GM23248 (cell line): ENCODE measurements at places on chromosomes 16 and 17.

DNA sequence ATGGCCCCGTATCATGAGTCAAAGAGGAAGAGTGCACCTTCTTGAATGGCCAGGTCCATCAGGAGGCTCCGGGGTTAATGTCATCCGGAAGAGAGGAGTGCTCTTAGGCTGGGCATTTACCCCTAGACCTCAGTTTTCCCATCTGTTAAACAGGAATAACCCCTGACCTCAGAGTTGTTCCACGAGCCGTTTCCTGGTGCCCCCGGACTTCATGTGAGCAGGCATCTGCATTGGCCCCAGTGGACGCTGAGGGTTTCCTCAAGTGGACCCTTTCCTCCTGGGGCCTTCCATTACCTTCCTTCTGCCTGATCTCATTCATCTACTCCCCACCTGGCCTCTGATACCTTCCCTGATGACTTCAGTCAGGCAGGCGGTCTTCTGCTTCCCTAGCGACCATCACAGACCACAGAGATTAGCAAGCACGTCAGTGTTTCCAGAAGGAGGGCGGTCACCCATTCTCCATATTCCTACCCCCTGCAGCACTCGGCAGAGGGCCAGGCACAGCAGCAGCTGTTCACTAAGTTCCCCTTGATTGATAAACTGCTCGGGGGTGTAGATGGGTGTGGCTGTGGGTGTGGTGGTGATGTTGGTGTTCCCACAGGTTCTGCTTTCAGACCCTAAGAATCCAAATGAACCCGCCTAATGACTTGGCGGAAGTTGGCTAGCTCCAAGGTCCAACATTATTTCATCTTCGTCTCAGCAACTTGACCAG is 346.6 kb upstream of the TNRC6C start:
- no peak for DNase-seq

DNA sequence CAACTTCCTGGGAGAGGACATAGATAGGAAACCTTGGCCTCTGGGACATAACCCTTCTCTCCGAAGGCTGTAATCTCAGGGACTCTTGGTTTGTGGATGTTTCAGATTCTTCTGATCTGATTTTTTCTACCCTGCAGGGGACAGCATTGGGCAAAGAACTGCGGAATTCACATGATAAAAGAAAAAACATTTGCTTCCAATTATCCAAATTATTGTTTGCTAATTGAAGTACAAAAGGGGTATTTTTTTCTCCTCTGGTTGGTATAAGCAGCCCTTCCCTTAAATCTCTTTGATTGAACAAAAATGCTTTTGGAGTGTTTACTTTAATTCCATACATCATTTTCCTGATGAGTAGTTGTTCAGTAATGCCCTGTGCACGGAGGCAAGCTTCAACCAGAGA is 251.7 kb upstream of the IRX3 start:
- peak; percentile 33 for DNase-seq

DNA sequence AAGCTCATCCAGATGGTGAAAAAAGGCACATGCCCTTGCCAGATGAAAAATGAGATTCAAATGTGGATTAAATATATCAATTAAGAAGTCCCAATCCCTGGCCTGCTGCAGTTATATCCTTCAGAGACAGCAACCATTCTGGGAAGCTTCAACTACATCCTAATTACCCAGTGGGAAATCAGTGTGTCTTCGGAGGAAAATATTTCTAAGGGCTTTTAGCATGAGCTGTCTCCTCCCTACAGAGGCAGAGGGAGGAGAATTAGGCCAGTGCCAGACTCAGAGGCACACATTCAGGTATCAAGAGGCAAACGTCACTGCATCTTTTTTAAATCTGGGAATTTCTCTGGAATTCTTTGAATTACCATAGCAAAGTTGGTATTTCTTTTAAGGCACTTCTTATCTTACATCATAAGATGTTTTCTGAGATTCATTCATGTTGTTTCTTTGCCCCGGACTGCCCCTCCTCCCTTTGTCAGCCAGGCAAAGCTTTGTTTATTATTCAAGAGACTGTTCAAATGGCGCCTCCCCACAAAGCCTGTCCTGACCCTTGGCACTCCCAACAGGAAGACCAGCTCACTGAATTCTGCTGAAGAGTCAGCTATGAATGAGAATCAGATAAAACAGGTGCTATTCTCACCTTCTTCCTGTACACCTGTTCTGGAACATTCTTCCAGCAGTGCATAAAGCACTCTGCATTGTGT is 38.3 kb upstream of the SMPD3 start:
- no peak for DNase-seq

- no peak for DNase-seq
Measured at GRCh38 chr17:20184181-20184580, 175.0 kb downstream of the SPECC1 start.

DNA sequence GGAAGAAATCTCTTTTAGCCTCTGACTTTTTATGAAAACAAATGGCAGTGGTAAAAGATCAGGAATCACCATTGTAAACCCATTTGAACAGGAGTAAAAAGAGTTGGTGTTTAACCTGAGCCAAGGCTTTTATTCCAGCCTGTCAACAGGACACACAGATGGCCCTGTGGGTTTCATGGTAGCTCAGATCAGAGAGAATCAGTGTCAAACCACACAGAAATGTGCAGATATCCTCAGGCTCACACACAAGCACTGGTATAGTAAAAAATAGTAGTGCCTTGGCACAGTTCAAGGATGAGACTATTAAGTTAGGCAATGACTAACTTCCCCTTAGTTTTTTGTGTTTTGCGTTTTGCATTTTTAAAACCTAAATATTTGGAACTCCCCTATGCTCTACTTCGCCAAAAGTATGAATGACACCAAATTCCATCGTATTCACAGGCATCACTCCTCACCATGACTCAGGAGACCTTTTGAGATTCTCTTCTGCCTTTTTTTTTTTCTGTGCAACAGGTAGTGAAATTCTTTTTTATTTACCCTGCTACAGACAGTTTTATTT is 1200.0 kb downstream of the CDH11 start:
- peak; percentile 2 for DNase-seq

DNA sequence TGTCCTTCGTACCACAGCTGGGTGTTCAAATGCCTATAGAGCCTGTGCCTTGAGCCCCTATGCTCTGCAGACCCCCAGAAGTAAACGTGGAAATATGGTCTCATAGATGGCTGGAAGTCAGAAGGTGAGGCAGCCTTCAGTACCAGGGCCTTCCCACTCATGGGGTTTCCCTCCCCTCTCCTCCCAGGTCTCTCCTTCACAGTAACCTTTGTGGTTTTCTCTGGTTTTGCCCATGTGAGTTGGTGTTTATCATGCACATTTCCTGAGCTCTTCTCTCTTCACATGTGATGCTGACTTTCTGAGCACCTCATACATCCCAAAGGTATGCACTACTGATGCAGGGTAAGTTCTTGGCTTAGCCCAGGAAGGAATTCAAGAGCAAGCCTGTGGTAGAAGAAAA is 35.4 kb downstream of the TMEM114 start:
- DNase-seq = no peak

- peak; percentile 85 for DNase-seq
Measured at GRCh38 chr17:2050300-2051060, 4.4 kb upstream of the HIC1 start.

DNA sequence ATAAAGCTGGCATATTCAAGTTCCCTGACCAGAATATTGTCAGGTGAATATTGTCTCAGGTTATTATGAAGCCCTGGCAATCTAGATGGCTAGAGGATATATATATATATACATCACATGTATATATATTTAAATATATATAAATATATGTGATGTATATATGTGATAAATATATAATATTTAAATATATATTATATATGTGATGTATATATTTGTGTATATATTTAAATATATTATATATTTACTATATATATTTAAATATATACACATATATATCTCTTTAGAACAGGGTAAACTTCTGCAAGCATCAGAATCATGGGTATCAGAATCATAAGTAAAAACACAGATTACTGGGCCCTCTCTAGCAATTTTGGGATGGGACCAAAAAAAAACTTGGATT is 112.6 kb downstream of the CDH8 start:
- no peak for DNase-seq

DNA sequence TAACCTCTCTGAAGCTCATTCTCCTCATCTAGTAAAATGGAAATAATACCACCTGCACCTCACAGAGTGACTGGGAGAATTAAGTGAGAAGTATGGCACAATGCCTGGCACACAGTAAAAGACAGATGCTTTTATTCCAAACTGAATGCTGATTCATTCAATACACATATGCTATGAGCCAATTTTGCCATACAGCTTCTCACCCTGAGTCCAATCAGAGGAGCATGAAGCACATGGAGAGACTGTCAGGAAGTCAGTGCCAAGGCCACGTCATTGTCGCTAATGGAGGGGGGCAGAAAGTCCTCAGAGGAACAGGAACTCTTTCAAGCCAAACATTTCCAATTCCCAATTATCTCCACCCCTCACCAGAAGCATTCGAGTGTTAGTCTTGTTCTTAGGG is 11.6 kb downstream of the MKS1 start:
- peak; percentile 33 for DNase-seq

DNA sequence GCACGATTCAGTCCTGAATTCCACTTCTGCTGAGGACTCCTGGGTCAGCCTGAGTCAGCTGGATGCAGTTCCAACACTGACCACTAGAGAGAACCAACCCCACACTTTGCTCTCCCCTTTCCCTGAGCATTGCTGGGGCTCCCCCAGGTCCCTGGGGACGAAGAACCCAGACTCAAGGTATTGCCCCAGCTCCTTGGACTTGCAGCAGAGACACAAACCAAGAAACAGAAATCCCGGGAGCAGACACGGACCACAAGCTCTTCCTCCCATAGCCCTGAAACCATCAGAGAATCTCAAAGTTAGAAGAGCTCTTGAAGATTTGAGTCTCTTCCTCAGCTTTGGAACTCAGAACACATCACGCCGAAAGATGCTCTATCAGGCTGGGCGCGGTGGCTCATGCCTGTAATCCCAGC is 678 bp upstream of the GH1 start:
- DNase-seq = peak; percentile 72

DNA sequence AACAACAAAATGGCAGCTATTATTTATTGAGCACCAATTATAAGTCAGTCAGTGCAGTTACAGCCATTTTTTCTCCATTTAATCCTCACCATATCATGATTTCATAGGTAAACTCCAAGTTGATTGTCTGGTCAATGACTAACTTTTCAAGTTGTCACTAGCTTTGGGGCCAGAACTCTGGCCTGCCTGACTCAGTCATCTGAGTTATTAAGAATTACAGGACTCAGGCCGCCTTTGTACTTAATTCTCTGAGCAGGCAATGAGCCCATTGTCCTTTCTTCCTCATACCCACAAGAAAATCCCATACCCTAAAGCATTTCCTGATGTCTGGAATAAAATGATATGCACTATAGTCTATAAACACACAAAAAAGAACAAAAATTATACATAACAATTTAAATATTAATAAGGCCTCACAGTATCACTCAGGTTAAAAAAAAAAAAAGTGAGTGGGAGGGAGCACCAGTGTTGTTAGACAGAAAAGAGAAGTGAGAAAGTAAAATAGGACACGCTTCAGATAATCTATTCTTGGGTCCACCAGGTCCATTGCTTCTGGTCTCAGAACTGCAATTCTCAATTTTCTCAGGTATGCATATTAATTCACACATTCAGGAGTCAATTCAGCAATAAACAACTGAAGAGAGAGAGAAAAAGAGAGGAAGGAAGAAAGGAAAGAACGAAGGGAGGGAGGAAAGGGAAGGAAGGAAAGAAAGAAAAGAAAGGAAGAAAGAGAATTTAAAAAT is 70.2 kb downstream of the SPAG9 start:
- peak; percentile 54 for DNase-seq

- DNase-seq = peak; percentile 53
Measured at GRCh38 chr17:27778183-27778582, 22.1 kb downstream of the NOS2 start.

DNA sequence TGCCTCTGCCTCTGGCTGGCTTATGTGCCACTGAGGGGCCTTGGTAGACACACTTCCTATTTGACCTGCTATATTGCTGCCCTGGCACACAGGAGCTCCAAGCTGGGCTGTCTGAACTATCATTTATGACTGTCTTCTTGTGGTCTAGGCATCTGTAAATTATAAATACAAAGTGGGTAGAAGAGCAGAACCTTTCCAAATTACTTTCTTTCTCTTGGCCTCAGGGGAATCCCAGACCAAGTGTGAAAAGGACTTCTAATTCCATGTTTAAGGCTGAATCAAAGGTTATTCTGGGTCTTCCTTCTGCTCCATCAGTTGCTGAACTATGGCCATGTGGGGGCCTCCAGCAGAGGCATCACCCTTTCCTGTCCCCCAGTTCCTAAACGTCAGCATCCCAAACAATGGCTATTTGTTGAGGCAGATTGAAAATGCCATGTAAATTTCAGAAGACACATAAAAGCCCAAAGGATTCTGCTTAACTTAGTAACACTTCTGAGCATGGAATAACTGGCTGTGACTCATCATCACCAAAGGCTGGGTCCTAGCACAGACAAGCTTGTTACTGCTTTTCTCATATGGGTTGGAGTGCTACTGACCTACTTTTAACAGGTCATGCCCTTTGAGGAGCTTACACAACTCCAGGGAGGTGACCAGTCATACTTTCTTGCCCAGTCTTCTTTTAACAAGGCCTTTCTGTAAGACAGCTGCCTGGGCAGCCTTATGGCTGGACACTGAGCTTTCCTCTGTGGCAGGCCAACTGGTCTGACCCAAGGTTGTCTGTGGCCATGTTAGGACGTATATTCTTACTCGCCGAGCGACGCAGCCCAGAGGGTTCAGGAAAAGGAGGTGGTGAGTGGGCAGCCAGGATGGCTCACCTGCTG is 154.8 kb downstream of the VPS53 start:
- peak; percentile 94 for DNase-seq

DNA sequence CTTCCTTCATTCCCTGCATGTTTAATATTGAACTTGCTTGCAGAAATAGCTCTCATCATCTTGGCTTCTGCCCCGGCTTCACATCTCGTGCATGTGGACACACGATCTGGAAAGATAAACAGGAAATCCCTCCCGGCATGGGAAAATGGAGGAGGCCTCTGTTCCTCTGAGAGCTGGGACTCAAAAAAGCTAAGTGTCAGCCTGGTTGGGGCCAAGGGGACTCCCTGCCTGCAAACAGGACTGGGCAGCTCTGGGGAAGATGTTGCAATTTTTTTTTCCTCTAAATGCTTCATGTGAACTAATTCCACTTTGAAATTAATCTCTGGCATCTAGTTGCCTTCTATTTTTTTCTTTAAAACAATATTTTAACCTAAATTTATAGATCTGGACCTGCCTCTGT is 24.8 kb downstream of the ITPRIPL2 start:
- DNase-seq = peak; percentile 76

GRCh38 chr17:72338847-72339790 is 218.3 kb downstream of the SOX9 start:
- peak; percentile 95 for DNase-seq

GRCh38 chr17:73210002-73210678 is 17.3 kb downstream of the COG1 start:
- DNase-seq = peak; percentile 41

DNA sequence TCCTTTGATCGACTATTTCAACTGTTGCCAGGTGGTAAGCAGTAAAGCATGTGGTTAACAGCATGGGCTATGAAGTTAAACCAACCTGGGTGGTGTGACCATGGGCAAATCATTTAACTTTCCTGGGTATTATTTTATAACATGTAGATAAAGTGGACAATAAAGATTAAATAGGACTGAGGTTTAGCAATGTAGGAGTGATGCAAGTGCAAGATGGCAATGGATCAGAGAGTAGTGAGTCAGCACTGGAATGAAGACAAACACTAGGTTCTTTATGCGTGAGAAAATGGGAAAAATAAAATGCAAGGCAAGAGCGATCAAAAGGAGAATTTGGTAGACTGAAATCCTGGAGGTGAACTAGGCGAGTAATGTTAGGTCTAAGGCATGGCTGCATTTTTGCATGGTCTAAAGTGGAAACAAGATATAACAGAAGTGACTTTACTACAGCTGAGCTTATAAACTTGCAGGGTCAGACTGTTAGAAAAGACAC is 222.4 kb upstream of the AXIN2 start:
- peak; percentile 87 for DNase-seq
